ENCODE measurements at places on chromosomes 13 and 19. TPM values are rescaled to one million over a fixed set of nuclear protein-coding genes. Genes with fewer than 3 reads are reported as not detected.

LHFPL6 gene
- total RNA-seq: 20.5 TPM

LILRA1 gene
- total RNA-seq: not detected

TNNI3 gene
- total RNA-seq: not detected

NANOS3 gene
- not detected for total RNA-seq

LIM2 gene
- total RNA-seq: not detected

PTGER1 gene
- total RNA-seq: 3.4 TPM

PRSS57 gene
- not detected for total RNA-seq

CYP4F2 gene
- not detected for total RNA-seq

LENG8 gene
- total RNA-seq: 21.1 TPM

MYO1F gene
- total RNA-seq: 0.07 TPM

DENND1C gene
- not detected for total RNA-seq

ZNF846 gene
- 2.5 TPM for total RNA-seq

All from mammary microvascular endothelial cell (primary cell).